ENCODE measurements at places on chromosomes 1 and 21.

GRCh38 chr1:228225740-228226139 lies 17.9 kb downstream of the OBSCN start:
- DNase-seq: peak; percentile 34

GRCh38 chr1:74343216-74343615 lies 108.0 kb downstream of the TNNI3K start:
- DNase-seq: no peak

- peak; percentile 78 for DNase-seq
These were observed 28.5 kb downstream of the CNIH3 start for GRCh38 chr1:224644553-224645154.

- DNase-seq: no peak
These were observed 74.7 kb downstream of the KIFAP3 start for GRCh38 chr1:169999761-170000160.

DNA sequence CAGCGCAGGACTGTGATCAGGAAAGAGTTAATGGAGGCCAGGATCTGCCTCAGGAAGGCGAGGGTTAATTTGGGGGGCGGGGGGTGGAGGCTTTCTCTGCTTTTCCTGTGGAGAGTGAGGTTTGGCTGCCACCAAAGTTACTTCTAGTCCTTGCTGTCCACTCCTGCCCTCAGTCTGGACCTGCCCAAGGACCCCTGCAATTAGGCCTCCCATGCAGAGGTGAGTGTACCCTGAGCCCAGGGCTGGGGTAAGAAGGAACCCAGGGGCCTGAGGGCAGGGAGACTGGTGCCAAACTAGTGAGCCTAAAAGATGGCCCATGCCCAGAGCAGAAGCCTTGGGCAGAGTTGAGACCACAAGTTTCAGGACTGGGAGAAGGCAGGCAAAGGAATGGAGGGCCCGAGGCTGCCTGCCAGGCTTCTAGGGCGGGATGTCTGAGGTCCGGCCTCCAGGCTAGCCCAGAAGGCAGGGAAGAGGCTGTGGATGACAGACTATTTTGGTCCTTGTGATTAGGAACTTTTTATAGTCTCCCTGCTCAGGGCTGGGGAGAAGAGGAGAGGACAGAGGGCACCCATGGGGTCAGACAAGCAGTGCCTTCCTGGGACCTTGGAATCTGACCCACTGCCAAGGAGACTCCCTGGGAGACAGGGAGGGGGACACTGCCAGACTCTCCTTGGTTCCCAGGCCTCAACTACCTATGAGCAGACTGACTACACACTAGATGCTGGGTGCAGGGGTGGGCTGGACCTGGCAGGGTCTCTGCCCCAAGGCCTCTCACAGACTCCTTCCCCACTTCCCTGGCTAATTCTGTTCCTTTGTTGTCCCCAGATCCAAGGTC lies at the start of gene FAM110D:
Gene FAM110D (plus strand): TSS at position 172 of the 835 bp plus-strand sequence. CDS start 2,213 bp downstream, outside the sequence.
- DNase-seq: no peak

DNA sequence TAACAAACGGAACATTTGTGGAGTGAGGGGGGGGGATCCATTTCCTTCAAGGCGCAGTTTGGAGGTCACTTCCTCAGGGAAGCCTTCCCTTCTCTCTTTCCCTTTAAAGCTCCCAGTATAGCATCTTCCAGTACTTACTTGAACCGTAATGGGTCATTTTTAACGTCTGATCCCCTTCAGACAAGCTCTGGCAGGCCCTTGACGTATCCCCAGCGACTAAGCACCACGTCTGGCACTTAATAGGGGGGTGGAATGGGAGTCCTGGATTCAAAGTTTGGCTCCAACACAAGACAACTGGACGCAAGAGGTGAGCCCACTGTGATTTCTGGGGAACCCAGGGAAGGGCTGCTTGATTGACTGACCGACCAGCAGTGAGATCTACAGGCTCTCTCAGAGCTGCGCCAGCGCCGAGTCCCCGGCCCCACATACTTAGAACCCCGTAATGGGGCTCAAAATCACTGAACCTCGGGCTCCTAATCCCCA lies 441 bp downstream of the YARS1 start:
- peak; percentile 63 for DNase-seq
